ENCODE measurements at places on chromosomes 1 and 21.

- DNase-seq: no peak
Measured at GRCh38 chr21:45449658-45450422, 44.9 kb downstream of the COL18A1 start.

GRCh38 chr21:45135868-45136267 is 61.5 kb downstream of the ADARB1 start:
- no peak for DNase-seq

GRCh38 chr1:5156416-5157120 is 502.2 kb downstream of the AJAP1 start:
- DNase-seq: no peak

DNA sequence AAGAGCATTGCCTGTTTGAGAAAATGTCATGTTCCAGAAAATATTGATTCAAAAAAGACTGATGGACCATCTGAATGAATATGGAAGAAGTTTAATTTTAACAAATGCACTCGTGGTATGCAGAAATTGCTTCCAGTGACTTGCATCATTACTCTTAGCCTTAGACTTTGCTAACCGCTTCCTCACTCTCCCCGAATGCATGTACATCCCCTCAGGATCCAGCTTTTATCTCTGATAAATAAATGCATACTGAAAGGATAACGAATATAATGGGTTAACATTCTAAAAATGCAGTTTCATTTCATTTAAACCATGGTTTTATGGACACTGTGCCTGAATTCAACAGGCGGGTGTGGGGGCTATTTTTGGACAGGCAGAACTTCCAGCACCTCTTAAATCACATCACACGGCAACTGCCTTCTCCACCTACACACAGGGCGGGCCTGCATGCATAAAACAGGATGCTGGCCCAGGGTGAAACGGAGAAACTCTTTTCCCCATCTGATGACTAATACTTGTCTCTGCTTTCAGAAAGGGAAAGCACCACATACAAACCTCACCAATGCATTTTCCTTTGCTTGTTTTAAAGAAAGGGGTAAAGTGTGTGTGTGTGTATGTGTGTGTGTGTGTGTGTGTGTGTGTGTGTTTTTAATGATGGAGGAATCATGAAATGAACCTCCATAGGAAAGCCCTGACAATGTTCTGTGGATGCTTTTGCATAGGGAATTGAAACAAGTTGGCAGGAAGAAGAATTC is 48.7 kb downstream of the SPAG17 start:
- DNase-seq: peak; percentile 74

- no peak for DNase-seq
Measured at GRCh38 chr1:206772243-206772937, at the start of gene IL10. TSS of gene IL10 (minus strand) at chr1:206772494. CDS start at chr1:206772435, 59 bp downstream.

GRCh38 chr1:244012202-244012601 is 38.9 kb upstream of the ZBTB18 start:
- no peak for DNase-seq

GRCh38 chr1:41890825-41891198 is 27.9 kb downstream of the HIVEP3 start:
- DNase-seq: no peak

DNA sequence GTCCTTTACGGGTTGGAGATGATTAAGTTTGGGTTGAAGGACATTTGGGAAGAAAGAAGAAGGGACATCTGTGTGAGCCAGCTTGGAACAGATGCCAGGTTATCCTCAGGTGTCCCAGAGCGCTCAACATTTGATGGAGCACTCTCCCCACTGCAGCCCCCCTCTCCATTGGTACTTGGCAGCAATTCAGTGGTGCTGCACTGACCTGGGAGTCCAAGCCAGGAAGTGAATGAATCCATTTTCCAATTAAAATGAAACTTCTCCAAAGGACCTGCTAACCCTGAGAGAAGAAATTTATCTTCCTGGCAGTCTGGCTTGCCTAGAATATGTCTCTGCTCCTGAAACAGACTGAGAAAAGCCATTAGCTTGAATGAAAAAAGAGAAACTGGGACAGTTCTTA is 67.1 kb downstream of the FGGY start:
- DNase-seq: no peak

DNA sequence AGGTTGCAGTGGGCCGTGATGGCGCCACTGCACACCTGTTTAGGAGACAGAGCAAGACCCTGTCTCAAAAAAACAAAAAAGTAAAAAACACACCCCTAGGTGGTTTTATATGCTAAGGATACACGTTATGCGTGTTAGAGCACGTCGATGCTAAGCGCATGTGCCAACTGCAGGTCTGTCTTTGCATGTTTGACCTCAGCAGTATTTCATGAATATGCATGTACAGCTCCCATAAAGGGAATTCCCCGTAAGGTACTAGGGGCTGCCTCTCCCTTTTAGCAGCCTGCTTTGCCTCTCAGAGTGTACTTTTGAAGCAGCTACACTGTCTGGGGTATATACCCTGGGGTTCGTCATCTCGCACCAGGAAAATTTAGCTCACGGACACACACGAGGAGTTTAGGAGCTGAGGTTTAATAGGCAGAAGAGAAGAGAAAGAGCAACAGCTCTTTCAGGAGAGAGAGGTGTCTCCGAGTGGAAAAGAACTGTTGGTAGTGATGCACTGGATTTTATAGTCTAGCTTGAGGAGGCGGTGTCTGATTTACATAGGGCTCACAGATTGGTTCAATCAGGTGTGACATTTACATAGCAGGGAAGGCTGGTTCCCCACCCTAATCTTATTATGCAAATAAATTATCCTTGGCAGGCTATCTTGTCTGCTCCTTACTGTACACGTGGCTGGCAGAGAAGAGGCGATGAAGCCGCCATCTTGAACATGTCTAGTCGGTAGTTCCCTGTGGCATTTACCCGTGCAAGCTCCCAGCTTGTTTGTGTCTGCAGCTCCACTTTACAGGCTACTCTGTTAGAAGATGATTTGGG is 4.2 kb upstream of the OTUD3 start:
- DNase-seq: no peak

Measured in AG09309 (cell line).